ENCODE measurements at places on chromosomes 4 and X.

DNA sequence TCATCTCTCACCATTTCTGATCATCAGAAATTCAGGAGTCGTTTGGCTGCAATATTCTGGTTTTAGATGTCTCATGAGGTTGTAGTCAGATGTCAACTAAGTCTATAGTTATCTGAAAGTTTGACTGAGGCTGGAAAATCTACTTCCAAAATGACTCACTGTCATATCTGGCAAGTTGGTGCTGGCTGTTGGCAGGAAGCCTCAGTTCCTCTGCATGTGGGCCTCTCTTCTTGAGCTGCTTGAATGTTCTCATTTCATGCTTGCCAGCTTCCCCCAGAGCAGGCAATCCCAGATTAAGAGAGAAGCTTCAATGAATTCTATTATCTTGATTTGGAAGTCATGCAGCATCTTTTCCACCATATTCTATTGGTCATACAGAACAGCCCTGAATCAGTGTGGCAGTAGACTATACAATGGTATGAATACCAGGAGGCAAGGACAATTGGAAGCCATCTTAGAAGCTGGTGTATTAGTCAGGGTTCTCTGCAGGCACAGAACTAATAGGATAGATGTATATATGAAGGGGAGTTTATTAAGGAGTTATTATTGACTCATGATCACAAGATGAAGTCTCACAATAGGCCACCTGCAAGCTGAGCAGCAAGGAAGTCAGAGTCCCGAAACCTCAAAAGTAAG is 46.8 kb upstream of the ELF2 start:
- peak; percentile 37 for DNase-seq

GRCh38 chr4:102678695-102679335 is 82.0 kb downstream of the MANBA start:
- peak; percentile 43 for DNase-seq

DNA sequence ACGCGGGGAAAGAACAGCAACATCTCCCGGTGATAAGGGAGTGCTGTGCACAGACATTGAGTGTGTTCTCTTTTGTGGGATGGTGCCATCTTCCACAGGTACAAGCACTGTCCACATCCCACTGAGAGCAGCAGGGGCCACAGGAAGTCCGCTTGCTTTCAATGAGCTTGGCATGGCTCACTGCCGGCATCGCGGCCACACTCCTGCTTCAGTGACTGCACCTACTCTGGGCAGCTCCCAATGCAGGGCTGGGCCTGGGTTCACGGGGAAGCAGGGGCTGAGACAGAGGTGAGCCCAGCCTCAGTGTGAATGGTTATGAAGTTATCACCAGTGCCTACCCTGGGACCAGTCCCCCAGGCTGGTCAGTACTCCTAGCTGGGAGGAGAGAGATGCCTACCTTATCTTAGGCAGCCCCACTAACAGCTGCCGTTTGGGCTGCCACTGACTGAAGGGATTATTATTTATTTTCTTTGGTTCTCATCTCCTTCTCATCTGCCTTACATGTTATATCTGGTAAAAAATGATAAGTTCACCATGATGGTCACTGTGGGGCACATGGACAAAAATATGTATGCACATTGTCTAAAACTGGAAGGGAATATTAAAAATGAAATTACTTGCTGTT is 99.2 kb downstream of the MGST2 start:
- DNase-seq = no peak

- DNase-seq = no peak
Observed at GRCh38 chr4:32748498-32748897, 2028.3 kb downstream of the PCDH7 start.

GRCh38 chr4:102612824-102613366 is 111.7 kb downstream of the NFKB1 start:
- peak; percentile 56 for DNase-seq
